CD4-positive, alpha-beta T cell treated with Interferon alpha-2 for 1 hour (primary cell): ENCODE measurements at places on chromosomes 7 and 10.

DNA sequence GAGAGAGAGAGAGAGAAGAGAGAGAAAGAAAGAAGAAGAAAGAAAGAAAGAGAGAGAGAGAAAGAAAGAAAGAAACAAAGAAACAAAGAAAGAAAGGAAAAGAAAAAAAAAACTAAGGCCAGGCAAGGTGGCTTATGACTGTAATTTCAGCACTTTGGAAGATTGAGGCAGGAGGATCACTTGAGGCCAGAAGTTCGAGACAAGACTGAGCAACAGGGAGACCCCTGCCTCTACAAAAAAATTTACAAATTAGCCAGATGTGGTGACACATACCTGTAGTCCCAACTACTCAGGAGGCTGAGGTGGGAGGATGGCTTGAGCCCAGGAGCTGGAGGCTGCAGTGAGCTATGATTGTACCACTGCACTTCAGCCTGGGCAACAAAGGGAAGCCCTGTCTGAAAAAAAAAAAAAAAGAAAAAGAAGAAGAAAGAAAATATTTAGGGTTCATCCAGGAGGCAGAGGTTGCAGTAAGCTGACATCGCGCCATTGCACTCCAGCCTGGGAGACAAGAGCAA is 2.8 kb downstream of the SERPINE1 start:
- DNase-seq: no peak

DNA sequence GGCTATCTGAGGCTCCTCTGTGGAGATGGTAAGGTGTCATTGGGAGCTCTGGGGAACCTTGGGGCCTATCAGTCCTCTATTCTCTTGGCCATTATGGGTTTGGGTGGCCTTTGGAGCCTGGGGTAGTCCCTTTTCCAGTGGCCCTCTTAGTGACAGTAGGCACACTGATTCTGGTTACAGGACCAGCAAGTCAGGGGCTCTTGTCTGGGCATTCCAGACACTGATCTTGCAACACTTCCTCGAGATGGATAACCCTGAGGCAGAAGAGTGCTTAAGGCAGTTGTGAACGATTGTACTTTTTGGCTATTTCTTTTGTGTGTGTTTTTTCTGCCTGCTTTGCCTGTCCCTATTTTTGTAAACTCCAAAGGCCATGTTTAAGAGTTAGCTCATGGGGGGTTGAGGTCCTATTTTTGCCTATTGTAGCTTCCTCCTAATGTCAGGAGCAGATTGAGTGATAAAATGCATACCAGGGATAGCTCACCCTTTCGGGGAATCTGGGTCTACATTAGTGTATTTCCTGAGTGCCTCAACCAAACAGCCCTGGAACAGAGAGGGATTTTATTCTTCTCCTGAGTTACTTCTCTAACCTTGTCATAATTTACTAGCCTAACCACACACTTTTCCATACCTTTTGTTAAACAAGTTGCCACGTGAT is 61.2 kb downstream of the PRKAR2B start:
- DNase-seq: no peak

DNA sequence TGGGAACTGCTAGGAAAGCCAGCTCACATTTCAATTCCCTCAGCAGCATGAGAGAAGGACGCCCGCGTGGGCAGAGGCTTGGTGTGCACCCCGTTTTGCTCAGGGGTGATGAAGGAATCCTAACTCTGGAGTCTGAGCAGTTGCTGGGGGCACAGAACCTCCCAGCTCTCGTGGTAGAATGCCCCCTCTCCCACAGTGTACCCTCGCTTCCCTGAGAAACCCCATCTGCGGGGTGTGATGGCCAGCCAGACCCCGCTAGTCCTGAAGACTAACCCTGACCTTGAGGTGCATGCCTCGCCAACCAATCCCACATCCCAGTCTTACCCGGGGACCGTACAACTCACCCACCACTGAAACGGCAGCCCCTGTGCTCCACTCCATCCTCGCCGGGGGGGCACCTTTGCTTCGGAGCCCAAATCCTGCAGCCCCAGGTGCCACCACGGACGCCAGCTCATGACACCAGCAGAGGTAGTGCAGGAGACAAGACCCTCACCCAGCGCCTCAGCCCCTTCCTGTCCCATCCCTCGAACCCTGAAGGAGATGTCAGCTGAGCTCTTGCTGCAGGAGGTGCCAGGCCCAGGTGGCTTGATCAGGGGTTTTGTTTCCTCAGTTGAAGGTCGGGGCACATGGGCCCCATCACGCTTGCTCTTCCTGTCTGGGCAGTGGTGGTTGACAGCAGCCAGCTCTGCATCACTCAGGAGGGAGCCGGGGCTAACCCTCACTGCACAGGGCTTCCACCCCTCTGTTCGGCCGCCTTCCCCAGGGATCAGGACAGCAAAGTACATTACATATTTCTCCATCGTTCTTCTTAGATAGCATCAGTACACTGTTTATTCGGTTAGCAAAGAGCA is 236.5 kb downstream of the MGMT start:
- no peak for DNase-seq

GRCh38 chr10:61669849-61670248 is 7.1 kb downstream of the CABCOCO1 start:
- DNase-seq: no peak

- no peak for DNase-seq
Measured at GRCh38 chr7:44958645-44959344, 20.0 kb downstream of the MYO1G start.

GRCh38 chr10:62613424-62613823 is 191.1 kb upstream of the ADO start:
- DNase-seq: no peak

DNA sequence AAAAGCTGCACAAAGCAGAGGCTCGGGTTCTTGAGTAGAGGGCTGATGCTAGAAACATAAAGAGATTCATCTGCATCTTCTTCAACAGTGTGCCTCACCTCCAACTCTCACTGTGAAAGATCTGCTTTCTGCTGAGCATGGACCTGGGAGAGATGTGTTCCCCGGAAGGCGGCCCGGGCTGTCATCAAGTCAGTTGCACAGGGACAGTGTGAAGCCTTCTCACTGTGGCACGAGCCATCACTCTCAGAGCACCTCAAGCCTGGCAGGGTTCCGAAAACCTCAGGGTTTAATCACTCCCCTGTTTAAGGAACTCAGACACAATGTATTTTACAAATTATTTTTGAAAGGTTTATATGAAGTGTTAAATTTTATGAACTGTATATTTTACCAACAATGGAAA is 98.7 kb downstream of the RBM20 start:
- no peak for DNase-seq

- DNase-seq: no peak
Measured at GRCh38 chr10:10330418-10330817, 687.3 kb upstream of the CELF2 start.

DNA sequence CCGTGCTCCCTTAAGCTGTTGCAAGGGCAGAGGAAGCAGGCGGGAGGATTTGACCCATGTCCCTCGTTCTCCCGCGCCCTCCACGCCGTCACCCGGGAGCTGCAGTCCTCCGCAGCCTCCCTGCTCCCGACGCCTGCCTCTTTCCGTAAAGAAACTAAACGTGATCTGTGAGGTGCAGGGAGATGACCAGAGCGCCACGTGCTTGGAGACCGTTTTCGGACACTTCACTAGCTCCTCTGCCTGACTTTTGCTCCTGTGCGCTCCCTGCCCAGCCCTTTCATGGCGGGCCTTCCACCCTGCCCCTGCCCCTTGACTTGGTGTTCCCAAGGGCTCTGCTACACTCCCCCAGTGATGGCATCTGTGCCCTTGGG is 171.2 kb downstream of the LSM5 start:
- DNase-seq: no peak
